Activated naive CD4-positive, alpha-beta T cell treated with anti-CD3 and anti-CD28 coated beads, Interleukin-2, amount 10 ng/mL, durations not matched to agents 7 days and 5 days (primary cell): ENCODE measurements at places on chromosomes 1 and 21.

DNA sequence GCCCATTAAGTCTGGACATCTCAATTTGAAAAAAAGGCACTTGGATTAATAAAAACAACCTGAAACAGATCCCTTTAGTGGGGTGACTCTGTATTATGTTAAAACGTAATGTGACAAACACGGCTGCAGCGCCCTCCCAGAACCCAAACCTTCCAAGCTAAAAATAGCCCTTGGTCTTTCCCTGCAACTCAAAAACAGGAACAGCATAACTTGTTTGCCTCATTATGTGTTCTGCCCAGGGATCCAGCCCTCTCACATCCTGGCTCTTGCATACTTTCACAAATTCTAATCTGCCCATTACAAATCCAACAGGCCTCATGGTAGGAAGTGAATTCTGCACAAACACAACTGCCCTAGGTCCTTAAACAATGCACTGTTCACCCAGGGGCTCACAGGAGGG is 94.7 kb upstream of the GADD45A start:
- DNase-seq: no peak
- no peaks in the 10 kb centered on the region for H3K36me3 ChIP-seq
- peaks cover 10% of the 10 kb centered on the region for H3K27me3 ChIP-seq
- no peaks in the 10 kb centered on the region for H3K4me1 ChIP-seq

DNA sequence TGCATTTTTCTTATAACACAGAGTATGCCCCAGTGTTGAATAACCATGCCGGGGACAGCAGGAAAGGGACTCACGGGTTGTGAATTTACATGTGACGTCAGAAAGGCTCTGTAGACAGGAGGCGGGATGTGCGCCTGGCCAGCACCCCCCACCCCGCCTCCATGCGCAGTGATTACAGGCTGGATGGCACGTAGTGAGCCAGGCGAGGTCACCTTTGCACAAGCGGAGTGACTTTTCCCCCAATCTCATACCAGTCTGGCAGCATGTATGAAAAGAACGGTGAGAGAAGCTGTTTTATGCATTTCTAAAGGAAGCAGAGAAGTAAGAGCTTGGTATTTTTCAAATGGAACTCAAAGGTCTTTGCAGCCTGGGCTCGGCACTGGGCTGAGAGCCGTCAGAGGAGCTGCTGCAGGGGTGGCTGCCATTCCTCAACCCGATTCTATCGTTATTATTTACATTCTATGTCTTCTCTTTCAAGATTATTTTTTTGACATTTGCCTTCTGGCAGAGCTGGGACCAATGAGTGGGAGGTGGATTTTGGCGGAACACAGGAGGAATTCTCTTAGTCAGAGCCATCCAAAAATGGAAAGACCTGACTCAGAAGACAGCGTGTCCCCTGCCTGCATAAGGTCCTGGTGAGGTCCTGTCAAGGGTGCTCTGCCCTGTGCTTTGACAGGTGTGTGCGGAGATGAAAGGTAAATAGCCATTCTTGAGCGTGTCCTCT is 115.6 kb upstream of the SLC45A1 start:
- H3K27ac ChIP-seq: no peak overlapping the region
- no peak for DNase-seq
- peaks cover 43% of the 10 kb centered on the region for H3K27me3 ChIP-seq

- peaks cover 72% of the 10 kb centered on the region for H3K4me1 ChIP-seq
- no peaks in the 10 kb centered on the region for H3K27me3 ChIP-seq
- no peak for DNase-seq
Measured at GRCh38 chr1:10515301-10515975, 40.7 kb downstream of the PEX14 start.

DNA sequence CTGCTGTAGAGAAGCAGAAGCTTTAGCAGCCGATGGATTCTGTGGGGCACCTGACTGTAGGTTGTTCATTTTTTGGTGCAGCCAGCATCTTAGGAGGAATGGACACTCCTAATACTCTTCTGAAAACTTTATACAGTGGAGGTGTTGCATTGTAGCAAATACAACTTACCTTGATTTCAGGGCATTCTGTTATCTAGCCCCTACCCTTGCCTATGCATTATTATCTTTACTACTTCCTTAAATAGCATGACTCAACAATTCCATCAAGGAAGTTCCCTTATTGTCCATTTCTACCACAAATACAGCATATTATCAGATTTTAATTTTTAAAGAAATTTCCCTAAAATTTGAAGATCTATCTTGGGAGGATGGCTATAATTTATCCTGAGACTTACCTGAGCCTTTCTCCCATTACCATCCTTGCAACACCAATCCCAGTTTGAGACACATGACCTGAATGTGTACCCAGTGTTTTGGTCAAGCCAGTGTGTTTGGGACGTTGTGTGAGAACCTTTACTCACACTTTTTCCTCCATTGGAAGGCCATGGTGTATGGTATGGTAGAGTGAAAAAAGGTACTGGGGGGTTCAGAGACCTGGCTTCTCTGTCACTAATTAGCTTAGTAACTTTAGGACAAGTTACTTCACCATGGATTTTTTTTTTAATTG is 9.2 kb downstream of the POU2F1 start:
- peaks cover 1% of the 10 kb centered on the region for H3K36me3 ChIP-seq
- H3K27ac ChIP-seq: no peak overlapping the region
- H3K27me3 ChIP-seq: no peaks in the 10 kb centered on the region
- peaks cover 11% of the 10 kb centered on the region for H3K4me1 ChIP-seq
- H3K4me3 ChIP-seq: no peak overlapping the region
- no peak for DNase-seq

- H3K27ac ChIP-seq: no peak overlapping the region
- no peak overlapping the region for H3K4me3 ChIP-seq
- H3K4me1 ChIP-seq: no peaks in the 10 kb centered on the region
- H3K36me3 ChIP-seq: no peaks in the 10 kb centered on the region
Measured at GRCh38 chr1:212489284-212489859, 56.7 kb downstream of the NENF start.

DNA sequence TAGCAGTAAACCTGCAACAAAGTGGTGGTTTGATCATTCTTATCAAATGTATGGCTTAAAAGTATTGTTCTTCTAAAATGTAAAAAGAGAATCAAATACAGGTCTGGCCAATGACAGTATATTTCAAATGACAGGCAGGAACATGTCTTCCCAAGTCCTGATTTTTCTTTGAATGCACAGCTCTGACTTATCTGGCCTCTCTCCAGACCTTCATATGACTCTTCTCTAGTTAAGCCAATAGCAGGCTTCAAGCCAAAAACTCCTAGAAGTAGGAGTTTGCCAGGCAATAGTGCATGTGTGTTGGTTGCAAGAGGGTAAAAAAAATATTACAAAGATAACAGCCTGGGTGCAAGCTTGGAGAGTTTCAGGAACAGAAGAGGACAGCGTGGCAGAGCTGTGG is 345.5 kb downstream of the SMYD3 start:
- DNase-seq: no peak
- H3K27me3 ChIP-seq: no peaks in the 10 kb centered on the region
- H3K27ac ChIP-seq: no peak overlapping the region
- no peak overlapping the region for H3K4me3 ChIP-seq
- H3K36me3 ChIP-seq: no peaks in the 10 kb centered on the region
- no peaks in the 10 kb centered on the region for H3K4me1 ChIP-seq

DNA sequence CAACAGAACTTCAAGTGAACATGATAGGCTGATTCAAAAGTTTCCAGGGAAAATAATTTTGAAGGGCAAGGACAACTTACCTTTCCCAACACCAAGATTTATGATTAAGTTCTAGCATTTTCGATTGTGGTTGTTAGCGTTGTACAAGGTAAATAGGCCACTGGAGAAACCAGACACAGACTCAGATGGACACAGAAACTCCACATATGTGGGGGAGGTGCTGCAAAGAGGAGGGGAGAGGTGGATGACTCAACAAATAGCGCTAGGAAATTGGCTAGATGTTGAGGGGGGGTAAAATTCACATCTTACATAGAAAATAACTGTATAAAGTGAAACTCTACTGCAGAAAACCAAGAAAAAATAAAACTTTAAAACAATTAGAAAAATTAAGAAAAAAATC is 564.4 kb downstream of the MATN1 start:
- no peaks in the 10 kb centered on the region for H3K36me3 ChIP-seq
- no peak overlapping the region for H3K27ac ChIP-seq
- no peak for DNase-seq
- H3K27me3 ChIP-seq: peaks cover 12% of the 10 kb centered on the region
- H3K4me3 ChIP-seq: no peak overlapping the region
